Stomach (tissue), 19 donors: ENCODE measurements at places on chromosomes 5 and 9.
A peak's percentile ranks its signal among the peaks of the same experiment; 100 is the strongest.

GRCh38 chr9:116490321-116490720 lies 196.8 kb upstream of the TRIM32 start:
- no peak for DNase-seq

DNA sequence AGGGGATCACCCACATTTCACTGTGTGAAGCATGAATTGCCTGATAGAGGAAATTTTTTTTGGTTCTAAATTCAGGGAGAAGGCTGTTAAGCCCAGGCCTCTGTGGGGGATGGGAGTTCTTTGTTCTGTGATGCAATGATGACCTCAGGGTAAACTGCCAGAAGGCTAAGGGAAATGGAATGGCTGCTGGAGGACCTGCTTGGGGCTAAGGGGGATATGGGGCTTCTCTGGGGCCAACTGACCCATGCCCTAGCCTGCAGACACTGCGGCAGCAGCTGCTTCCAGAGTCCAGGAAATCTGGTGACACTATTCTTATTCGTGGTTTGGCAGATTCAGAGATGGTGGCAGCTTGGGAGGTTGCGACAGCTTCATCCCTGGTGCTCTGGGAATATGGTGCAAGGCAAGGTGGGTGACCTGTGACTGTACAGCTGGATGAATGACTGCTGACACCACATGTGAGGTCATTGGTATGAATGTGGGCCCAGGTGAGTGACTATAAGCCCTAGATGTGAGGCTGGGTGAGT lies 30.3 kb downstream of the VCP start:
- DNase-seq: peak; percentile 10

DNA sequence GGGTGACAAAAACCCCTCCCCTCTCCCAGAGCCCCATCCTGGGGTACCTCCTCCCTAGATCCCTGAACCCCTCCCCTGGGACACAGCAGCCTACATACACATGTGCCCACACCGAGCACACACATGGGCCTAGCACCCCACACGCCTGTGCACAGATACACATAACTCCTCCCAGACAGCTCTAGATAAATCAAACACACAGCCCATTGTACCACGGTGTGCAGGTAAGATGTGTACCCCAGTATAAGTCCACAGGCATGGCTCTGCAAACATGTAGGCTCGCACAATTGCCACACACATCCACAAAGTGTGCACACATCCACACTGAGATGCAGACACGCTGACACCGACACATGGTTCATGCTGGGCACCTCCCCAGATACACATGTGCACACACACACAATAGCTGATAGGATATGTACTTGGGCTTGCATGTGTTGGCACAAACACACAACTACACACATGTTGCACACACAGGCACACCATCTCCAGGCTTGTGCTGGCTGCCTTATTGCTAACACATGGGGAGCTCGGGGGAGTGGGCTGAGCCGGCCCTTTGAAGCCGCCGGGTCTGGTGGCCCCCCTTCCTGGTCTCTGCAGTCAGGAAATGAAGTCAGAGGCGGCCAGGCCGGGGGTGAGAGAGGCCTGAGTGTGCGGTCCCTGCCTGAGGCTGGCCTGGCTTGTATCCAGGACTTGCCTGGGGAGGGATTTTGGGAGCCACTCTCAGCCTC lies 30.2 kb downstream of the GOLGA2 start:
- peak; percentile 89 for DNase-seq

DNA sequence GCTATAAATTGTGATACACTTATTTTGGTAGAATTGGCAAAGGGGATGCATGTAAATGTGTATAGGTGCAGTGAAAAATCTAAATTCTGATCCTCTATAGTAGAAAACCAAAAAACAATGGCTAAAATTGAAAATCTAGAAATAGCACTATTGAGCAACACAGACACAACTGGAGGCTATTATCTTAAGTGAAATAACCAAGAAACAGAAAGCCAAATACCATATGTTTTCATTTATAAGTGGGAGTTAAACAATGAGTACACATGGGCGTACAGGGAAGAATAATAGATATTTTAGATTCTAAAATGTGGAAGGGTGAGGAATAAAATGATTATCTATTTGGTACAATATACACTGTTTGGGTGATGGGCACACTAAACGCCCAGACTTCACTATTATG lies 183.2 kb upstream of the TUSC1 start:
- no peak for DNase-seq

DNA sequence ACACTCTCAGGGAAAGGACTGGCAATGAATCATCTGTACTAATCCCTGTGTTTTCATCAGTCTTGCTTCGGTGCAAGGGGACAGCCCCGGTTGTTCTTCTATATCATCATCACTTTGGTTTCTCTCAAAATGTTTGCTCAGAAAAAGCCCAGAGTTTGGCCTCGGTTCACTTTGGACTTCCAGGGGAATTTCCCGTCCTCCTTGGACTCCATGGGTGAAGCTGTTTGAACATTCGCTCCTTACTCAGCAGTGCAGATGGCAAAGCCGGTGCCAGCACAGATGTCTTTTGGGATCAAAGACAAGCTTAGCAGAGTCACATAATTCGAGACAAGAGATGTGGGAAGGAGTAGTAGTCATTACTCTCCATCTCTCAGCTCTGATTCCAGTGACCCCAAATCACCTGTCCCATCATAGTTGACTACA lies 69.8 kb upstream of the TNFSF8 start:
- no peak for DNase-seq

DNA sequence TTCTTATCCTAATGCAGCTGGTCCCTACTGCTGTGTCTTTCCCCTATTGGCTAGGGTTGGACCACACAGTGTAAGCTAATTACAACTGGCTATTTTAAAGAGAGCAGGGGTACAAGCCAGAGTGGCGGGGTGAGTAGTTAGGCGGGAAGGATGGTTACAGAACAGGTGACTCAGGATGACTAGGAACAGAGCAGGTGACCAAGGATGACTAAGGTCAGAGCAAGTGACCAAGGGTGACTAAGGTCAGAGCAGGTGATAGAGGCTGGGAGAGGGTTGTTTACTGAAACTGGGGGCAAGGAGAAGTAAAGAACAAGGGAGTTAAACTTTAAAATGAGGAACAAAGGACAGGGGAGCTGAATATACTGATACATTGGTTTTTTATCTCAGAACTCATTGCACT lies 125.4 kb downstream of the PTTG1 start:
- DNase-seq: no peak

GRCh38 chr5:163330723-163331668 lies 106.4 kb upstream of the CCNG1 start:
- no peak for DNase-seq

GRCh38 chr9:35112257-35113020 lies 3.2 kb downstream of the ATOSB start:
- DNase-seq: no peak

DNA sequence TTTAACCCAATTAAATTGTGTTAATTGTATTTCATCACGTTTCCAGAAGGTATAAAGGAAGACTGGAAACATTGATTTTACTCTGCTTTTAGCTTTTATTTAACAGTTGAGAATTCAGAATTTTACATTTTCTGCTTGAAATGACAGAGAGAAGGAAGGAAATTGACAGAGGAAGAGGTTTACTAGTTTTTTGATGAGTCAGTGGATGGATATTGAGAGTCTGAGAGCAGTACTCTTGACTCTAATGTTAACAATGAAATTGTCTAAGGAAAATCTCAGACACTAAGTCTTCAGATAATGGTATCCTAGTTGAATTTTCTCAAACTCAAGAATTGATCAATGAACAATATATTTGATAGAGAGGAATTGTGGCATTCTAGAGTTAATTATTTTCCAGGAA lies 60.6 kb downstream of the IPO11 start:
- DNase-seq: no peak

- DNase-seq: no peak
Observed at GRCh38 chr5:107469064-107469463, 201.7 kb downstream of the EFNA5 start.
